ENCODE measurements at places on chromosomes 6 and 20.

DNA sequence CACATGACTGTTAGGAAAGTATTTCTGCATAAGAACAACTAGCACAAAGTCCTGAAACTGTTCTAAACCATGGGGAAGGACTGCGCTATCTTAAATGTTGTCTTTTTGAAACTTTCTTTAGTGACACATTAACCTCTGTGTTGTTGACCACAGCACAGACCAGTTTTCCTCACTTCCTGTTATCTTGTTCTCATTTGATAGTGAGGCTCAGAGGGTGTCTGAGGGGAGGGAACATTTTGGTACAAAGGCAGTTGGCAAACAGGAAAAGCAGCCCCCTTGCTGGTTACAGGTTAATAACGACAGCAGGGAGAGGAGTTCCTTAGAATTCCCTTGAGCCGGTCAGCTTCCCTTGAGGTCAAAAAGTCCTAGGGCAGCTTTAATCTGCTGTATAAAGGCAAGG lies 143.5 kb upstream of the BMP2 start:
- no peak for DNase-seq

DNA sequence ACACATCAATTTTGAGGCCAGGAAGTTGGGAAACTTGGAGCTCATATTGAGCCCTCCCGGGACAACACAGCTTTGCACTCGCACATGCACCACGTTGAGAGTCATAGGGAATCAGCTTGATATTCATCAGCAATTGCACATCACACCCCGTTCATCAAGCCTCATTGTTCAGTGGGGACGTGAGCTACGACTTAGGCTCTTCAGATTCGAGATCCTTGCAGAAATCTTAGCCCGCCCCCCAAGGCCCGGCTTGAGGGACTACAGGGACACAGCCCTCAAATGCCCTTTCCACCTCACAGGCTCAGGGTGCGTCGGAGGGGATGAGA lies 93.0 kb upstream of the MAFB start:
- no peak for DNase-seq

DNA sequence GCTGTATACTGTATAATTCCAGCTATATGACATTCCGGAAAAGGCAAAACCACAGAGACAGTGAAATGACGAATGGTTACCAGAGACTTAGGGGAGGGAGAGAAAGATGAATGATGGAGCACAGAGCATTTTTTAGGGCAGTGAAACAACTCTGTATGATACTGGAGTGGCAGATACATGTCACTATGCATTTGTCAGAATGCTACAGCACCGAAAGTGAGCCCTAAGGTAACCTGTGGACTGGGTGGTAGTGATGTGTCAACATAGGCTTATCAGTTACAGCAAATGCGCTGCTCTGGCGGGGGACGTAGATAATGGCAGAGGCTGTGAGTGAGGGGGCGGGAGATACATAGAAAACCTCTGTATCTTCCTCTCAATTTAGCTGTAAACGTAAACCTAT lies 201.3 kb upstream of the SSTR4 start:
- DNase-seq: no peak

- no peak for DNase-seq
Measured at GRCh38 chr20:8104252-8104651, 27.8 kb upstream of the PLCB1 start.

DNA sequence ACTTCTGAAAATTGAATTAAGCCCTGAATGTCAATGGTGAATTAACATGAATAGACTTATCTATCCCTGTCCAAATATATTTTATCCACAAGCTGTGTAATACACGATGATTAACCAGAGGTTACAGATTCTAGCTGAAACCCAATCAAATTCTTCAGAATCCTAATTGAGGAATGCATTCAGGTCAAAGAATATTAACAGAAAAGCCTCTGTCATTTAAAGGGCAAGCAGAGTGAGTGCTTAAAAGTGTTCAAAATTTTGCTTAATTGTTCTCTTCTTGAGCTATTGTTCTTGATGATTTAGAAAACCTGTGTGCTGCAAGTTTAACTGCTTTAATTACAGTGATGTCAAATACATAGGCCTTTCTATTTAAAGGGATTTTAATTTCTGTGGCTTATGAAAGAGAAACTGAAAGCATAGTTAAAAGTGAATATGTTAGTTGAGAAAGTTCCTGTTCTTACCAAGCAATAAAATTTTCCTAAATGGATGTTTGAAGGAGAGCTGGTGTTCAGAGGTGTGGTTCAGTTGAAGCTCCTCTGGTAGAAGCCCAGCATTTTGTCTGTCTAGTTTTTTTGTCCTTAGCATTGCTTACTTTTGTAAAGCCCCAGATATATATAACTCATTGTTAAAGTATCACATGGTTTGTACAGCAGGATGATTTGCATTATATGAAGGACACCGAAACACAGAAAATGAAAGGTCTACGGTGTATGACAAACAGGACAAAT lies 466.3 kb upstream of the PLCB4 start:
- no peak for DNase-seq

DNA sequence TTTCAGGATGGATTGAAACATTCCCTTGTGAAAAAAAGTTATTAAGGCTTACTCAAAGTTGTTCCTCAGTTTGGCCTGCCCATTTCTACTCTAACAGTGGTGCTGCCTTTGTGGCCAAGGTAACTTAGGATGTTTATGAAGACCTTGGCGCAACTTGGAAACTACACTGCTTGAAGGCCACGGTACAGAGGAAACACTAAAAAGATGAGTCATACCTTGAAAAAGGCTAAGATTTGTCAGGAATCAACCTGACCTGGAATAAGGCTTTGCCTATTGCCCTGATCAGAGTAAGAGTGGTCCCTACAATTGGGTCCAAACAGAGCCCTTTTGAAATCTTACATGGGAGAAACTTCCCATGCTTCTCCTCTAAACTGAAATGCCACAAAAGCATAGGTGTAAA lies 119.9 kb upstream of the MOCS1 start:
- DNase-seq: no peak

DNA sequence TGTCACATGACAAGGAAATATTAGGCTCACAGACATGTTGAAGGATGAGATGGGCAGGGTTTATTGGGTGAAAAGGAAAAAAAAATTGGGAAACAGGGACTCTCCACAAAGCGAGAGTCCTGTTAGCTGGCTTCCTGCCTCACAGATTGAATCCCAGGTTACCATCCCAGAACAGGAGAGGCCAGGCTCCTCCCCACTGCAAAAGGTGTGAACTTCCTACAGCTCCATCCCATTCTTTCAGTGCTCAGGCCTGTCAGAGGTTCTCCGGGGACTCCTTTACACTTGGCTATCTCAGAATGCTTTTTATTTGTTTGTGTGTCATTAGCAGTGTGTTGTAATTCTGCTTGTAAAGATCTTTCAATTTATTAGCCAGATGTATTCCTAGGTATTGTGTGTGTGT lies 115.1 kb downstream of the ADTRP start:
- no peak for DNase-seq

GRCh38 chr6:45518013-45518720 lies 140.4 kb upstream of the SUPT3H start:
- DNase-seq: no peak

- no peak for DNase-seq
Measured at GRCh38 chr6:43803055-43803782, 33.2 kb downstream of the VEGFA start.

GRCh38 chr20:50144362-50144761 lies 9.2 kb downstream of the PEDS1 start:
- no peak for DNase-seq

GRCh38 chr6:151847064-151847463 lies 39.6 kb downstream of the ESR1 start:
- DNase-seq: no peak

GRCh38 chr20:24533449-24533848 lies 64.0 kb downstream of the SYNDIG1 start:
- no peak for DNase-seq

Data from CD4-positive, alpha-beta T cell (primary cell).